Activated CD4-positive, CD25-positive, alpha-beta regulatory T cell treated with anti-CD3 and anti-CD28 coated beads, Interleukin-2, amount 50 U/mL, for 72 hours (primary cell): ENCODE measurements at places on chromosomes 2 and 18.

- no peak for DNase-seq
Observed at GRCh38 chr18:23143815-23144261, 8.6 kb downstream of the CABLES1 start.

GRCh38 chr18:13577781-13578180, 148.6 kb downstream of the FAM210A start:
- no peak for DNase-seq

GRCh38 chr2:214674278-214674677, 135.2 kb downstream of the BARD1 start:
- no peak for DNase-seq

DNA sequence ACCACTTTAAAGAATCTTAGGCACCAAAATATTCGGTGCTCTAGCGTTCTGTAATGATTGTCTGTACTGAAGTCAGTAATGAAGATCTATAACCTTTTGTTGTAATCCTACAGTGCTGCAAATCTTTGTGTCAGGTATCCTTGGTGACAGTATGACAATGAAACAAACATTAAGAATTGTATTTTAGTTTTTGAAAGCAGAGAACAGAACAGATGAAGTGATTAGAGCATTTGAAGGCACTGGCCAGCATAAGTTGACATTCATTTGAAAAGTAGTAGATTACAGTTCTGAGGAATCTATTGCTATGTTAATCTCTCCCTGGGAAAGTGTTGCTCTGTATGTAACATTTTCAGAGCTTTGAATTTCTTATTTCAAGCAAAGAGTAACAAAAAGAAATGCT, 451.2 kb downstream of the NUP35 start:
- no peak for DNase-seq

DNA sequence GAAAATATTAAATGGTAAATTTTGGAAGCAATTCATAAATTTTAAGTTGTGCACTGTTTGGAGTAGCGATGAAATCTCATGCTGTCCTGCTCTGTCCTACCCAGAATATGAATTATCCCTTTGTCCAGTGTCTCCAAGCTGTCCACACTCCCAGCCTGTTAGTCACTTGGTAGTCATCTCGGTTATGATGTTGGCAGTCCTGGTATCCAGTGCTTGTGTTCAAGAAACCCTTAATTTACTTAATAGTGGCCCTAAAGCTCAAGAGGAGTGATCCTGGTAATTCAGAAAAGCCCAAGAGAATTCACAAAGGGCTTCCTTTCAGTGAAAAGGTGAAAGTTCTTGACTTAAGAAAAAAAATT, 71.8 kb upstream of the STAM2 start:
- no peak for DNase-seq

- DNase-seq, result no peak
Observed at GRCh38 chr18:58288921-58289797, 245.1 kb downstream of the NEDD4L start.

GRCh38 chr18:40708726-40709125, 1246.3 kb upstream of the PIK3C3 start:
- DNase-seq, result no peak

DNA sequence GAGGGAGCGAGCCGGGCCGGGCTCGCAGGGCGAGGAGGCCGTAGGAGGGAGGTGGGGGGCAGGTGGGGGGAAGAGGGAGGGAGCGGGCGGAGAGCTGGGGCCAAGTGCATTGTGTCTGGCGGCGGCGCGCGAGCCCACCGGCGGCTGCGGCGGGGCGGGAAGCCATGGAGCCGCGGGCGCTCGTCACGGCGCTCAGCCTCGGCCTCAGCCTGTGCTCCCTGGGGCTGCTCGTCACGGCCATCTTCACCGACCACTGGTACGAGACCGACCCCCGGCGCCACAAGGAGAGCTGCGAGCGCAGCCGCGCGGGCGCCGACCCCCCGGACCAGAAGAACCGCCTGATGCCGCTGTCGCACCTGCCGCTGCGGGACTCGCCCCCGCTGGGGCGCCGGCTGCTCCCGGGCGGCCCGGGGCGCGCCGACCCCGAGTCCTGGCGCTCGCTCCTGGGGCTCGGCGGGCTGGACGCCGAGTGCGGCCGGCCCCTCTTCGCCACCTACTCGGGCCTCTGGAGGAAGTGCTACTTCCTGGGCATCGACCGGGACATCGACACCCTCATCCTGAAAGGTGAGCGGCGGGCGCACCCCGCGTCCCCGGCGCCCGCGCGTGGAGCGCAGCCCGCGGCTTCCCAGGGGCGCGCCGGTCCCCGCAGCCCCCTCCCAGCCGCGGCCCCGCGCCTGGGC, at the start of gene TMEM178A:
Gene TMEM178A (plus strand): TSS at position 107 of the 680 bp plus-strand sequence. CDS start 58 bp downstream, at position 165.
- no peak for DNase-seq

DNA sequence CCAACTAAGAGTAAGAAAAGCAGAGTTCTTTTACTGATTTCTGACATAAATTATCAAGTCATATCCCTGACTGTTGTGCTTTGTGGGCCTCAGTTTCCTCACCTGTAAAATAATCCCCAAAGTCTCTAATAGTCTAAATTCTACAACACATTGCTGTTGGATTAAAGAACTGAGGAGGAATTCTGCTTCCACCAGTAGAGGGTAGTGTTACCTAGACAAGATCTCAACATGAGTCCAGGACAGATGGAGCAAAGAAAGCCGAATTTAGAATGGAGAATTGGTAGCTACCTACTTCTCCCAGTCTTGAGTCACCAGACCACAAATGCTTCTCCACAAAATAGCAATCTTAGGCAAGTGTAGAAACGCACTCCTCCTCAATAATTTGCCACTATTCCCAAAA, 462.5 kb upstream of the FSHR start:
- no peak for DNase-seq

DNA sequence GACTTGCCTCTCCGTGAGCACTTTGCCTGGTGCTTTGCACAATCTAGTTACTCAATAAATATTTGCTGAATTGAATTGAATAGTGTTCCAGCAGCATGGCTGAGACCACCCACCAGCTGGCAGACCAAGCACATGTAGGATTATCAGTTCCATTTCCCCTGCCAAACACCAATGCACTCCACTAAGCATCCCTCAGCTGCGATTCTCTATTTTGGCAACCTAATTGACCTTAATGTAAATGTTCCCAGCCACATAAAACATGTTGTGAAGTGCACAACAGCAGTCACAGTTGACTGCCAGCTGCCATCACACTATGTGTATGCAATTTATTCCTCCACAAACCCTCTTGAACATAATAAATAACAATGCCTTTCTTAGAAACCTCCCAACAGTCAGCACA, 1879.4 kb upstream of the PIK3C3 start:
- no peak for DNase-seq

DNA sequence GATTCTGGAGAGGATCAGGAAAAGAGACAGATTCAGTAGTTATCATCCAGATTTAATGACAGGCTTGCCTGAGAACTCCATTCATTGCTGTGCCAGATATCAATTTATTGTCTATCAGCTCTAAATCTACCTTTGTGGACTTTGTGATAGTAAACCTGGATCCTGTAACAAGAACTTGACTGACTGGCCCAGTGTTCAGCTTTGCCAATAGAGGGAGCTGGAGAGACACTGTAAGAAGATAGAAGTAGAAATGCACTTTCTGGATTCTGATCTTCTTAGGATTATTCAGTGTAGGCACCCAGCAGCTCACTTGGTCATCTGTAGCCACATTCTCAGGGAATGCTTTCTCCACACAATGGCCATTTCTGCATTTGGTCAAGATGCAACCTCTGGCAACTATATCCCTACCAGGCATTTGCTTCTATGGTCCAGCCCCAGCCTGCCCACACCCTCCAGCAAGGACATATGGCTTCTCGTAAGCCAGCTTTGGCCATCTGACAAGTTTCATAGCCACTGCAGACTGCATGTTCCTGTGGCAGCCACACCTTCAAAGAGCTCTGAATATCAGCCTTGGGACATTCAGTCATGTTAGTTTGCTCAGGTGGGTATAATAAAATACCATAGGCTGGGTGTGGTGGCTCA, 6.1 kb upstream of the SERPINB8 start:
- no peak for DNase-seq

DNA sequence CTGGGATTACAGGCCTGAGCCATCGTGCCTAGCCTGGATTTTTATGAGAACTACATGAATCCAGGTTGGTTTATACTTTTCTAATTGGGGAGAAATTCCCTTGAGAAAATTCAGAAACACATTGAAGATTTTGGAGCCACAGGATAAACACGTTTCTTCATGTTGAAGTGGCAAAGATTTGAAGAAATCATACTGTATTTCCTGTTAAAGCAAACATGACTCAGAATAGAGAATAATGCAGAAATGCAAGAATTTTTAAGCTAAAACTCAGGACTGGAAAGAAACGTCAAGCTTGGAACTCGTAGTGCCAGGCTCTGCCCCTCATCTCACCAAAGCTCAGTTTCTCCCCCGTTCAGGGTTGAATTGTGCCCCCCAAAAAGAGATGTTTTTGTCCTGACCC, 32.1 kb upstream of the TAF1B start:
- no peak for DNase-seq
